Left colon (tissue), 2 donors: ENCODE measurements at places on chromosomes 1 and 21.

DNA sequence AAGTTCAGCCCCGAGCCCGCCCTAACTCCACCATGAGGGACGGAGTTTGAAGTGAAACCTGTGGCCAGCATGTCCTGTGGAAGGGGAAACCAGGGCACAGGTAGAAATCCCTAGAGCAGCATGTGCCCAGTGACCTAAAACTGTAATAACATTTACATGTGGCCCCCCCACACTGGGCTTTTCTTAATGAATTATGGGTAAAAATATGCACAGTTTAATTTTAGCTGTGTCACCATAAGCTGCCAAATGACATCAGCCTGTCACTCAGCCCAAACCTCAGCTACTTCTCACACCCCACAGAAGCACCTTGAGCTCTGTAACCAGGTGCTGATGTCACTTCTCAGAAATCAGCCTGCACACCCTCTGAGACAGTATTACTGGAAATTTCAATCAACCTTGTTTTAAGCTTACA lies 50.0 kb upstream of the SLC19A1 start:
- no peak for DNase-seq

- no peak for DNase-seq
Observed at GRCh38 chr1:209885403-209886218, 52.4 kb upstream of the SYT14 start.

DNA sequence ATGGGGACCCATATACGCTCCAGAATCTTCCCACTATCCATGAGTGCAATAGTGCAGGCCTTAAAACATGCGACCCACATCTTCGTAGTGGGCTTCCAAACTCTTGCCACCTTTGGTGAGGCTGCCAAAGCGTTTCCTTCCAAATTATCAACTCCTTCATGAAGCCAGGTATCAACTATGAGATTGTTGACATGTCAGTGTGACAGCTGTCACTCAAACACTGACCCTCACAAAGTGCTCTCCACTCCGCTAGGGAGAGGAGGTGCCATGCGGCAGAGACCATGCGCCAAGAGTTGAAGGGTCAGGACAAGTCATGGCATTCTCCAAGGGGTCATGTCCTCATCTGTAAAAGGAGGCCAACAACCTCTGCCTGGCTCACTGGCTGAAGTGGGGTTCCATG lies 103.3 kb downstream of the SUSD4 start:
- no peak for DNase-seq

DNA sequence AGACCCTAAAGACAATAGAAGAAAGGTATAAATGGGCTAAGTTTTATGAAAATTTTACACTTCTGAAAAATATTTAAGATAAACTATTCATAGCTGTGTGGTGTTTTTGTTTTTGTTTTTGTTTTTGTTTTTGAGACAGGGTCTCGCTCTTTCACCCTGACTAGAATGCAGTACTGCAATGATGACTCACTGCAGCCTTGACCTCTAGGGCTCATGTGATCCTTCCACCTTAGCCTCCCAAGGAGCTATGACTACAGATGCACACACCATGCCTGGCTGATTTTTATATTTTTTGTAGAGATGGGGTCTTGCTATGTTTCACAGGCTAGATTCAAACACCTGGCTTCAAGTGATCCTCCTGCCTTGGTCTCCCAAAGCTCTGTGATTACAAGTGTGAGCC lies 66.6 kb downstream of the PUM1 start:
- no peak for DNase-seq

GRCh38 chr1:45266151-45266801 lies 59.9 kb upstream of the ZSWIM5 start:
- peak; percentile 59 for DNase-seq

DNA sequence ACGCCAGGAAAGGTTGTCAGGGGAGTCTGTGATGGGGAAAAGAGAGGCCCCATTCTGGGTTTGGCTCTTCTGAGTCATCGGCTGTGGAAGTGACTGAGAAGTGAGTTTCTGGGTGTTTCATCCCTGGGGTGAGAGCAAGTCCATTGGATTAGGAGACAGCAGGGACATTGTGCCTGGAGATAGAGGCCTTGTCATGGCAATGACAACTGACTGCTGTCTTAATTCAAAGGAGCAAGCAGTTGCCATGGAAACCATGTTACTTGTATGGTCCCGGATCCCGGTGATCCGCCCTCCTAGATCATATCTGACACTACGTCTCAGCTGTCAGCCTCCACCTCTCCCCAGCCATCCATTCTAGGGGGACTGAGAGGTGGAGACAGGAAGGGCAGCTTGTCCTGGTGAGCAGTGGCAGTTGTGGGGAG lies 34.4 kb downstream of the KIAA0040 start:
- DNase-seq, result no peak

GRCh38 chr1:11770011-11770410 lies 8.0 kb downstream of the C1orf167 start:
- DNase-seq, result no peak

GRCh38 chr1:69491416-69491815 lies 76.3 kb upstream of the LRRC7 start:
- no peak for DNase-seq

- DNase-seq, result no peak
Observed at GRCh38 chr1:32285658-32286057, 6.2 kb upstream of the HDAC1 start.

DNA sequence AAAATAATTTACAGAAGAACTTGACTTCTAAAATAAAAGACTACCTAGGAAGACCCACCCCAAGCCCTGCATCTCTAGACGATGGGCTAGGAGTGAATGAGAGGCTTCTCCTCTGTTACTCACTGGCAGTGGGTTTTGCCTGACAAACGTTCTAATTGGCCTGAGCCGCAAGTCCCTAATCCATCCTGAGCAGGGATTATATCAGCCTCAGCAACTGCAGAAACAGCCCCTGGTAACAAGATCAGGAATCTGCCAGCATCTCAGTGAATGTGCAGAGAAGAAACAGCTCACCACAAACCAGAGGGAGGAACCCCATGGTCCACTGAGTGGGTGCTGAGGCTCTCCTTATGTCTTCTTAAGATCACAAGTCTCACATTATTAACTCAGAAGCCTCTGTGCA lies 240.6 kb downstream of the BRINP2 start:
- DNase-seq, result no peak

DNA sequence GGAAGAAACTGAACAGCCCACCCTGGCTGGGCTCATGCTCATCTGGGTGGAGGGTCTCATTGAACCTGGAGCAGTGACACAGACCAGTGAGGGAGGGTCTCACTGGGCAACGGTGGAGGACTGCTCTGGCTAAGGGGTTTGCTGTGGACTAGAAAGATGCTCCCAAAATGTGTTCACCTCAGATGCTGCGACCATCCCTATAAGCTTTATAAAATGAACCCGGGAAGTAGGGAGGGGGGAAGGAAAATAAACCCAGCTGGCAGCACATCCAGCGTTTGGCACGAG lies 34.5 kb upstream of the LBR start:
- DNase-seq, result peak; percentile 44

GRCh38 chr1:77989744-77990143 lies 10.9 kb upstream of the FUBP1 start:
- DNase-seq, result no peak

- DNase-seq, result peak; percentile 49
Observed at GRCh38 chr21:39531064-39531463, 79.3 kb downstream of the SH3BGR start.

GRCh38 chr1:223258751-223259198 lies 105.2 kb downstream of the SUSD4 start:
- no peak for DNase-seq

- DNase-seq, result no peak
Observed at GRCh38 chr21:44802396-44803153, 955 bp upstream of the UBE2G2 start.

DNA sequence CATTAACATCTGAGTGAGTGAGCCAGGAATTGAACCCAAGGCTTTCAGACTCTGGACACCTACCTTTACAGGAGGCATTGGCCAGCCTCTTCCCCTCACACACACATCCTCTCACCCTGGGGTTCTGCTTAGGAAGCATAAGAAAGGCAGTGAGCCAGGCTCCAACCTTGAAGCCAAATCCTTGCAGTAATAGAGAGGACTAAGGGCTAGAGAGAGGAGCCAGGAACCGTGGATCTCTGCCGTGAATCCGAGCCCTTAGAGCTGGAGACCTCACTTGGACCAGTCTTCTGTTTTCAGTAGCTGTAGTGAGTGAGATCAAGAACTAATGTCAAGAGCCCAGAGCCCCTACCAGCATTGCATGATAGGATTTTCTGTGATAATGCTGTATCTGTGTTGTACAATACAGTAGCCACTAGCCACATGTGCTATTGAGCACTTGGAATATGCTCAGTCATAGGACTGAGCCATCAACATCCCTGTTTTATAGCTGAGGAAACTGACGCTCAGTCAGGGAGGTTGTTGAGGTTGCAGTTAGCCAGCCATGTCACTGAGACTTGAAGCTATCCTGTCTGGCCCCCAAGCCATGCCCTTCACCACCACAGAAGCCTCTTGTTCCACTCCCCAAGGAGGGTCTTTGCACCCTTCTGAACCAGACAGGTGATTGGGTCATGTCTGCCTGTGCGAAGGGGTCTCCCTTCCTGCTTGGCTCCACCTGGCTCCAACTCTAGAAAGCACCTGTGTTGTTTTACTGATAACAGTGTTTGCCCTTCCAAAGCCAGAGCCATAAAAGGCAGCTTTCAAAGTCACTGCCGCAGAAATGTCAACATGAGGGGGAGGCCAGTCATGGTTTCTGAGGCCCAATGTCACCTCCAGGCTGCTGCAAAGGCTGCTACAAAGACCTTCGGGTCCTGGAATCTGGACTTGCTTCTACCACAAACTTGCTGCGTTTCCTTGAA lies 101.1 kb upstream of the JUN start:
- DNase-seq, result peak; percentile 88

DNA sequence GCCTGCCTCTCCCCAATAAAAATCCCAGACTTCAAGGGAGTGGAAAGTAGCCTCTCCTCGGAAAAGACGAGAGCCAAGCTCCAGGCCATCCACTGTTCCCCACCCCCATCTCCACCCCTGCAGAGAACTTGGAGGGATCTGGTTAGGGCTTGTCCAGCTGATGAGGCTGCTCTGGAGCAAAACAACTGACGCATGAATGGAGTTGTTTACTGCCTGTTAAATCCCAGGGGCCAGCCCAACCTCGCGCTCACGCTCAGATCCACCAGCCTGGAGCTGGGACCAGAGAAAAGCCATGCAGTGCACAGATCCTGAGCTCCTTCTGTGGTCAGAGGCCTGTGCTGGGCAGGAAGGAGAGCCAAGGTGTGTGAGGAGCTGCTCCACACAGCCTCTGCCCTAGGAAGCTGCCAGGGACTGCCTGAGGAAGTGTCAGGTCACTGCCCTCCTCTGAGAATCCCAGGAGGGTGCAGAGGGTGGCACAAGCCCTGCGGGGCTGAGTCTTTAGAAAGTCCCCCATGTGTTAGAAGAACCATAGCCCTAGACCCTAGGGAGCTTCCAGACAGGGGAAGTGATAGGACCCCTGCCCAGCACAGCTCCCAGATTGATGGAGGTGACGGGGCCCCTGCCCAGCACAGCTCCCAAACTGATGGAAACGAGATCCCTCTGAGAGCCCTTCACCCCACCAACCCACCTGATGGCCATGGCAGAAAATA lies 109.0 kb upstream of the IPO9 start:
- DNase-seq, result peak; percentile 67

DNA sequence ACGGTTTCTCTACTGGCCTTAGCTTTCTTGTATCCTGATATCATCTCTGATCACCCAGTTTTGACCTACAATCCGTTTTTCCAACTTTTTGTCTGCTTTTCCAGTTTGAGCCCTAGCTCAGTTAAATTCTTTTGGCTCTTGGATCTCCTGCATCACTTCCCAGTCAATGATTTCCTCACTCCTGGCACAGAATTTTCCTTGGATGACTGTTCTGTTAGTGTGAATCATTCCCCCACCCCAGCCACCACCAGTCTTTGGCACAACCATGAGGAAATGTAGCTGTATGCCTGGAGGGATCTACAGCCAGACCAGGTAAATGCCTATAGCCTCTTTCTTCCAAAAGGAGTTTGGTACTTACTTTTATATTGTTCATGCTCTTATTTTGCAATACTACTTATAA lies 187.2 kb upstream of the PTGFR start:
- no peak for DNase-seq

GRCh38 chr1:209743145-209743482 lies 12.7 kb upstream of the TRAF3IP3 start:
- no peak for DNase-seq

- DNase-seq, result no peak
Observed at GRCh38 chr1:36937371-36937770, 96.9 kb downstream of the GRIK3 start.

GRCh38 chr21:31997191-31997590 lies 124.4 kb downstream of the HUNK start:
- DNase-seq, result no peak

- DNase-seq, result peak; percentile 62
Observed at GRCh38 chr1:183318433-183318832, 99.7 kb downstream of the NMNAT2 start.

DNA sequence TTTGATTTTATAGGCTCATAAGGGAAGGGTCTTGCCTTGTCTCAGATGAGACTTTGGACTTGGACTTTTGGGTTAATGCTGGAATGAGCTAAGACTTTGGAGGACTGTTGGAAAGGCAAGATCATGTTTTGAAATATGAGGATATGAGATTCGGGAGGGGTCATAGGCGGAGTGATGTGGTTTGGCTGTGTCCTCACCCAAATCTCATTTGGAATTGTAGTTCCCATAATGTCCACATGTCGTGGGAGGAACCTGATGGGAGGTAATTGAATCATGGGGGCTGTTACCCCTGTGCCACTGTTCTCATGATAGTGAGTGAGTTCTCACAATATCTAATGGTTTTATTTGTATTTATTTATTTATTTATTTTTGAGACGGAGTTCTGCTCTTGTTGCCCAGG lies 6.9 kb upstream of the CSDE1 start:
- no peak for DNase-seq

DNA sequence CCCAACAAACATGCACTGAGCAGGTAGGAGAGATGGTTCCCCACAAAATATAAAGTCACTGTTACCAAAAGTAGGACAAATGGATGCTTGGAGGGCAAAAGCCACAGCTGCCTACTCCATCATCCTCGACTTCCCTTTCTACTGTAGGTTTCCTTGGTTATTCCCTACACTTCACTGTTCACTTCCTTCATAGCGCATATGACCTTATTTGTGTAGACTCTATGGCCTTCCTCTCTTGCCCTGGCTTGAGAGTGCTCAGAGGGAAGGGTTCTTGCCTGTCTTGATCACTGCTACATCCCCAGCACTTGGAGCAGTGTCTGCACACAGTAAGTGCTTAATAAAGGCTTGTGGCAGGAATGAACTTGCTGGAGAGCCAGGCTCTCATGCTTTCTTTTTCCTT lies 14.6 kb upstream of the TRNP1 start:
- DNase-seq, result no peak

DNA sequence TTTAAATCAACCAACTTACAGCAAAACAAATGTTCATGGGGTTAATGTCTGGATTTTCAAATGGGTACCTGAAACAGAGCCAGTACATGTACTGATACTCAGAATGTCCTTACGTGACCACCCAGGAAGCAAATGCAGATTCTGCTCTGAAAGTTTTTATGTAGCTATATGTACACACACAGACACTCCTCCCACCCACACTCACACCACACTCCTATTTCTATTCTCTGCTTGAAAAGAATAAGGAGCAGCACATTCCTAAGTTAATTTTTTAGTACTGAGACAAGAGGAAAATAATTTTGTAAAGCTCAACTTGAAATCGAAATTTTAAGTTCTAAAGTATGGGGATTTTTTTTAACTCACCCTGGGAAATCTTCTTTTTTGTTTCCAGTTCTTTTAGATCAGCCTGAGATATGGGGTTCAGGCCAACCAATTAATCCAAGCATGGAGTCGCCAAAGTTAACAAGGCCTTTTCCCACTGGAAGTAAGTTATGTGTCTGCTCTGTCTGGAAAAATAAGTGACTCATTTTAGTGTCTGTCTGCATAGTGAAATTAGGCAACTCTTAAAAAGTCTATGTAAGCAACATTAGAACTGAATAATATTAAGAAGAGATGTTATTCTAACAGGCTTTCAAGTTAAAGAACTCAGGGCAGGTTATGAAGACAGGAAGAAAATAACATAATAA lies 75.5 kb upstream of the DYNLT5 start:
- no peak for DNase-seq
